Adipocyte (in vitro differentiated cells): ENCODE measurements at places on chromosomes 1 and 21.

DNA sequence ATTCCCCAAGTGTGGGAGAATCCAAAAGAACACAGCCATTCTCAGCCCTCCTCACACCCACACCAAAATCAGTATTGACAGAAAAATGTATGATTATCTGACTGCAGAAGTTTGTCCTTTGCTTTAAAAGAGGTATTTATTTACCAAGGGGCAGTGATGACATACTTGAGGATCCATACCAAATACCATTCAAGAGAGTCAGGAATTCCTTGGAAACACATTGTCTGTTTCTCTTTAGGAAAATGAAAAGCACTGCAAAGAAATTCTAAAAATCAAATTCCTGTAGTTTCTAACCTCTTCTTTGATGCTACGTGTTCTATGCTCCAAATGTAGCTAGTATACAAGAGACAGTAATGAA is 509.6 kb upstream of the CXADR start:
- peak; percentile 67 for DNase-seq

- no peak for DNase-seq
Measured at GRCh38 chr1:24901791-24902470, 28.1 kb downstream of the RUNX3 start.

DNA sequence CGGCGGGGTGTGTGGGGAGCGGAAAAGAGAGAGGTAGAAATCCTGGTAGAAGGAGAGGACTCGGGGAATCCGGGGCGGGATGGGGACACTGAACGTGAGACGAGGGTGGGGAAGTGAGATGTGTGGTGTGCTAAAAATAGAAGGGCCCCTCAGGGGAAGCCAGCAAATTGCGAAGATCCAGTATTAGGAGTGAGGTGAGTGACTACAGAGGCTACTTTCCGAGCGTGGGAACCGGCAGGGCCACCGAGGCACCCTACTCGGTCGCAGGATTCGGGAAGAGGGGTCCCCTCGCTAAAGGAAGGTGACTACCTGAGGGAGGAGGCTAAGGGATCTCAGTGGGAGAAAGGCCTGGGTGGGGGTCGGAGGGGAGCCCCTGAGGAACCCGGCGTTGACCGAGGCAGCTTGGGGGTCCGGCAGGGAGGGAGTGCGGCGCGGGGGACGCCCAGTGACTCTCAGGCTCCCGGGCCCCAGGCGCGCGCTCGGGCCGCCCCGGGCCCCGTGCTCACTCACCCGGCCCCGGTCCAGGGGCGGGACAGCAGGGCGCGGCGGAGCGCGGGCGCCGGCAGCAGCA is 318 bp downstream of the ALDH4A1 start:
- DNase-seq: peak; percentile 72

DNA sequence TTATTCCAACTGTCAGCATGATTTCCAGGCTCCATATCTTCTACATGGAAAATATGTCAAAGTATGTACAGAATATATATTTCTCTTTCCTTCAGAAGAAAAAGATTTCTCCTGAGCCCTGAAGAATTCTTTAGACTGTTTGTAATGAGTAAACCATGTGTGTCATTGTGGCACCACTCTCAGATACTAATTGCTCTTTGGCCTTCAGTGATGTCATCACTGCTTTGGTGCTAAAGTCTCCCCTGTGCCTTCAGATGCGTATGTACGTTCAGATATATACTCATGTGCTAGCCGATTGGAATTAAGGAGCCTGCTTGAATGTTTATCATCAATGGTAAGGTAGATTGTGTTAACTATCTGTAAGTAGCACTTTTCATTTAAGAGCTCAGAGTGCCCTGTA is 20.6 kb upstream of the NBL1 start:
- DNase-seq: no peak

GRCh38 chr1:52057876-52058415 is 1.9 kb downstream of the BTF3L4 start:
- peak; percentile 34 for DNase-seq

DNA sequence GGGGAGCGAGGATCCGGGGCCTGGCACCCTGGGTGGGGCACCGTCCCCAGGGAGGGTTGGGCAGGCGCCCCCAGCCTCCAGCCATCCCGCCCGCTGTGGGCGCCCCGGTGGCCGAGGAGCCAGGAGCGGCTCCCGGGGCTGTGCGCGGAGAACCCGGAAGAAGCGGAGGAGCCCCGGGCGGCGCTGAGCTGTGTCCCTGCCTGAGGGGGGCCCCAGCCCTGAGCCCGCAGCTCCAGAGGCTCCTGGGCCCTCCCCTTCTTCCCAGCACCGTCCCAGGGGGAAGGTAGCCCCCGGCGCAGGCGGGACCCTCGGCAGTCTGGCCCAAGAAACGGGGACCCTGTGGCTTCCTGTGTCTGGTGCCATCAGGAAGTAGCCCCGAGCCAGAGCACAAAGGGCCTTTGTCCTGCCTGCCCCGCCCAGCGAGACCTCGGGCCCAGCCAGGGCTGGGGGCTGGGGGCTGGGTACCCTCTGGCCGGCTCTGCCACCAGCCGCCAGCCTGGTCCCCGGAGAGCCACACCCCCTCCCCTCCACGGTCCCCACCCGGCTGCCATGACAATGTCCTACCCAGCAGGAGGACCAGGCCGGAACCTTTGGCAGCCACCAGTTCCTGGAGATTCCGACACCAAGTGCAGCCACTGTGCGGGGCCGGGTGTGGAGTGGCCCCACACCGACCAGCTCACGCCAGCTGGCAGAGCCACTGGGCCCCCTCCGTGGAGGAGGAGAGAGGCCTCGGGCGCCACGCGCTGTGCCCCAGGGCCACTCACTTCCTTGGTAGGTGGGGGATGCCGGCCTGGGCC is 15.6 kb upstream of the TTLL10 start:
- DNase-seq: peak; percentile 33

- DNase-seq: peak; percentile 84
Measured at GRCh38 chr21:39660191-39660980, 47.6 kb downstream of the B3GALT5 start.

- DNase-seq: no peak
Measured at GRCh38 chr21:38499296-38499695, 1.0 kb upstream of the ERG start.

DNA sequence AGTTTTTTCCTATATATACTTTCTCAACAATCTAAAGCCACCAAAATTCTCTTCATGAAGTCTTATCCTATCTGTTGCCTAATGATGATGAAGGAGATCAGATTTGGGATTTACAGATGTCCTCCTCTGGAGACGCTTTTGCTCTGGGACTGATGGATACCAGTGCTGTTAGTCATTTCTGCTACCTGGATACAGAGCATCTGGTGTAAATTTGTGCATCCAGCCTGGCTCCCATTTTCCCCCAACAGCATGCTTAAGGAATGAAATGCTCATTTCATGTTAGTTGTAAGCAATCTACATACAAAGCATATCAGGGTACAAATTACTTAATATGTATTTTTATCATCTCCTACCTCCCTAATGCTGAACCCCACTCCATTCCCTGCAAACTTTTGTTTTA is 57.7 kb downstream of the HNRNPR start:
- DNase-seq: peak; percentile 14

- no peak for DNase-seq
Measured at GRCh38 chr1:182952677-182953444, at the start of gene SHCBP1L. SHCBP1L (minus strand) TSS chr1:182953166; CDS start chr1:182953133, 33 bp downstream.
